ENCODE measurements at places on chromosomes 6 and 20.

- DNase-seq: no peak
- peaks cover 6% of the 10 kb centered on the region for H3K27me3 ChIP-seq
- no peaks in the 10 kb centered on the region for H3K36me3 ChIP-seq
- no peaks in the 10 kb centered on the region for H3K4me1 ChIP-seq
Observed at GRCh38 chr20:38214256-38215193, 46.0 kb downstream of the KIAA1755 start.

GRCh38 chr6:30813631-30814145 is 69.3 kb upstream of the IER3 start:
- no peak overlapping the region for H3K4me3 ChIP-seq
- H3K27me3 ChIP-seq: peaks cover 4% of the 10 kb centered on the region
- peaks cover 13% of the 10 kb centered on the region for H3K4me1 ChIP-seq
- DNase-seq: no peak

DNA sequence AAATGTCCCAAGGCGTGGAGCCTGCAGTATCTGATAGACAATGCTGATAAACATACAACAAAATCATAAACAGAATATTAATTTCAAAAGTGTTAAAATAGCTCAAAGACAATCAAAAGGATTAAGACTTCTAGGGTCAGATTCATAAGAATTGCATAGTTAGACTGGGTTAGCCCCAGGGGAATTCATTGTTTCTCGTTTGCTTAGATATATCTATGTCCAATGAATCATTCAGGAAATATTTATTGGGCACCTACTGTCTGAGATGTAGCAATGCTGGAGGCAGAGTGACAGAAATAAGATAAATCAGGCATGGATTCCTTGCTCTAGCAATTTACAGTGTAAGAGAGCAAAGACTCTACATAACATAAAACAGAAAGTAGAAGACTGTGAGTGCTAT is 124.4 kb upstream of the PRL start:
- H3K27ac ChIP-seq: no peak overlapping the region
- H3K4me1 ChIP-seq: no peaks in the 10 kb centered on the region
- no peaks in the 10 kb centered on the region for H3K27me3 ChIP-seq

DNA sequence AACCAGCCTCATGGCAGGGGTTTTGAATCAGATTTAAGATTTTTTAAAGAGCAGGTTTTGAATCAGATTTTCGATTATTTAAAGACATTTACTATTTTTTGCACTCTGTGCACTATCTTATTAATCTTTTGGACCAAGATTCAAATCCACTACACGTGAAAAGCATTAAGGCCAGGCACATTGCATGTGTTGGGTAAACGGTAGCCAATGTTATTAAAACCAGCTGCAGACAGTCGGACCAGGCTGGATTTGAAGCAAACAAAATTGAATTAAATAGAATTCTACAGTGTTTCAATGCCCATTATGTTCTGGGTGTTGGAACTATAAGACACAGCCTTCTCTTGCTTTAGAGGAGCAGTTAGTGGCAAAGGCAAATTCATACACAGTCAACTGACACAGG is 7.7 kb downstream of the HLA-DOA start:
- no peak overlapping the region for H3K27ac ChIP-seq
- no peaks in the 10 kb centered on the region for H3K36me3 ChIP-seq
- peaks cover 3% of the 10 kb centered on the region for H3K4me1 ChIP-seq
- no peak for DNase-seq

DNA sequence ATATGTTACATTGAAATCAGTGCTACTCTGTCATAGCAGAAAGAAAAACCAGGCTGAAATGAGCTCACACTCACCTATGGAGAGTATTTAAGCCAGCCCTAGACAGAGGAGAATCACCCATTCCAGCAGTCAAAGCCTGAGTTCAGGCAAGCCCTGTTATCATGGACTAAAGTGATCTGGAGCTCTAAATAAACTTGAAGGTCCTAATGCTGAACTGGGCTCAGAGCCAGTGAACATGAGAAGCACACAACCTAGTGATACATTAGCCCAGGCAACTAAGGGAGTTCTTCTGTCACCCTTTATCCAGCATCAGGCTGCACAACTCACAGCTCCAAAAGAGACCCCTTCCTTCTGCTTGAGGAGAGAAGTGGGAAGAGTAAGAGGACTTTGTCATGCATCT is 425.0 kb downstream of the COL12A1 start:
- DNase-seq: no peak
- no peak overlapping the region for H3K4me3 ChIP-seq
- H3K4me1 ChIP-seq: no peaks in the 10 kb centered on the region
- no peak overlapping the region for H3K27ac ChIP-seq
- no peaks in the 10 kb centered on the region for H3K36me3 ChIP-seq
- no peaks in the 10 kb centered on the region for H3K27me3 ChIP-seq

- no peak overlapping the region for H3K4me3 ChIP-seq
- H3K27me3 ChIP-seq: peaks cover 18% of the 10 kb centered on the region
- H3K36me3 ChIP-seq: peaks cover 6% of the 10 kb centered on the region
- DNase-seq: no peak
- H3K4me1 ChIP-seq: peaks cover 4% of the 10 kb centered on the region
Observed at GRCh38 chr20:36311854-36312723, 6.0 kb downstream of the DLGAP4 start.

DNA sequence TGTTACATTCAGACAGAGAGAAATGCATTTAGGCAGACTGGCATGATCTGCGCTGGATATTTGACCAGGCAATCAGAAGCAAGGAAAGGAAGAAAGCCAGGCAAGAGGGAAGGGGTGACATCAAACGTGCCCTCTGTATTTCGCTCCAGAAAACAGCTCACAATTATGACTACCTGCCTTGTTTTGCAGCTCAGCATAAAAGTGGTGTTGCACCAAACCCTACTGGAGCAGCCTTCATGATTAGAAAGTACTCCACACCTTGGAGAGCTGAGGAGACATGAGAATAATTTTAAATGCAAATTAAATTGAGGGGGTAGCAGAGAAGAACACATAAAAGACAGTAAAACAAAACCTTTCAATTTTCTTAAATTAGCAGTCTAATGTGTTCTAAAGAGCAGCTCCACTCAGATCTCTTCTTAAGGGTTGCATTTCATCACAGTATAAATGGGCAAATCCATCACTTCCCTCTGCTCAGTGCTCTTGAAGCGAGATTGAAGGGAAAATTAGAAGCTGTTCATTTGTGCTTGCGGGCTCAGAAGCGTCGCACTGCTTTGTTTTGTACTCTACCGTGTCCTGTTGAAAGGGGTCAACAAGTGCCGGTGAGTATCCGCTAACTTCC is at the start of gene PHACTR1:
TSS of gene PHACTR1 (plus strand) at position 470 of the 619 bp plus-strand sequence.
- H3K4me3 ChIP-seq: no peak within 1 kb of the TSS
- H3K36me3 ChIP-seq: no peaks in the 10 kb centered on the region
- H3K4me1 ChIP-seq: no peaks in the 10 kb centered on the region
- H3K27ac ChIP-seq: no peak within 1 kb of the TSS

DNA sequence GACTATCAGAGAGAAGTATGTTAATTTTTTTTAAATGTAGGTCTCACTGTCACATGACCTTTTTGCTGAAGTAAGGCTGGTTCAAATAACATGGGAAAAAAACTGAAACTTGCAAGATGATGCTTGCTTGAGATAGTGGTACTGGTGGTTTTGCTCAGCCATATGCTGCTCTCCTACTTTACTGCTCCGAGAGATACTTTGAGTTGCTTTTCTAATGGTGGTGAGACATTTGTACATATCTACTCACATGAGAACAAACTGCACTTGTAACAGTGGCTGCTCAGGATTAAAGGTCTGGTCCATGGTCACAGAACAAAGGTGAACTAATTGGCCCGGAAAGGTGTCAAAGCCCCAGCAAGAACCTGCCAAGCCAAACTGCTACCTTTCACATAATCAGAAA is 106.2 kb upstream of the BEND3 start:
- H3K4me1 ChIP-seq: peaks cover 6% of the 10 kb centered on the region
- DNase-seq: no peak
- no peak overlapping the region for H3K4me3 ChIP-seq

DNA sequence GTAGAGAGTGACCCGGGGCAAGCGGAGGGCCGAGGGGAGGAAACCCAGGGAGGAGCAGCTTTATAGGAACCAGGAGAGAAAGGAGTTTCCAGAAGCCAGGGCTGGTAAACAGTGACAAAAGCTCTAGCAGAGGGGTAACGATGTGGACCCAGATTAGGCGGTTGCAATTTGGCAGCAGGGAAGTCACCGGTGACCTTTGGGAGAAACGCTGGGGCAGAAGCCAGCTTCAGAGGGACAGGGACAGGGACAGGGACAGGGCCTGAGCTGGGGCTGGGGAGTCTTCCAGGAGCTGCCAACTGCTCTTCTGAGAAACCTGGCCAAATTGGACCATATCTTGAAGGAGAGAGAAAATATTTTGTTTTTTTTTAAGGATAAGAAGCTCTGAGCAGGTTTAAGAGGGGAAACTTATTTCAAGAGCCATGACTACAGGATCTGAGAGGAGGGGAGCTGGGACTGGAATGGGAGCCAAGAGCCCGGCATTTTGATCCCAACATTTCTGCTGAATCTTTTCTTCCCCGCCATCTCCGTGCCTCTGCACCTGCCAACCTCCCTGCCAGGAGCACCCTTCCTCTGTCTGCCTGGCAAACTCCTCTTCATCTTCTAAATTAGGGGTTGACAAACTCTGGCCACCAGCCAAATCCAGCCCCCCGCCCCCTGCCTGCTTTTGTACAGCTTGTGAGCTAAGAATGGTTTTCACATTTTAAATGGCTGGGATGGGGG is 22.6 kb upstream of the PREX1 start:
- no peak overlapping the region for H3K4me3 ChIP-seq
- H3K27ac ChIP-seq: no peak overlapping the region
- no peaks in the 10 kb centered on the region for H3K36me3 ChIP-seq
- H3K27me3 ChIP-seq: peaks cover 7% of the 10 kb centered on the region
- no peak for DNase-seq
- peaks cover 7% of the 10 kb centered on the region for H3K4me1 ChIP-seq

GRCh38 chr20:62487561-62488354 is 12.0 kb upstream of the GATA5 start:
- H3K36me3 ChIP-seq: peaks cover 3% of the 10 kb centered on the region
- no peak overlapping the region for H3K27ac ChIP-seq
- no peak overlapping the region for H3K4me3 ChIP-seq
- no peak for DNase-seq
- H3K27me3 ChIP-seq: peaks cover 37% of the 10 kb centered on the region

Measured in endothelial cell (in vitro differentiated cells).